Panc1 (cell line): ENCODE measurements at places on chromosomes 6 and 20.

DNA sequence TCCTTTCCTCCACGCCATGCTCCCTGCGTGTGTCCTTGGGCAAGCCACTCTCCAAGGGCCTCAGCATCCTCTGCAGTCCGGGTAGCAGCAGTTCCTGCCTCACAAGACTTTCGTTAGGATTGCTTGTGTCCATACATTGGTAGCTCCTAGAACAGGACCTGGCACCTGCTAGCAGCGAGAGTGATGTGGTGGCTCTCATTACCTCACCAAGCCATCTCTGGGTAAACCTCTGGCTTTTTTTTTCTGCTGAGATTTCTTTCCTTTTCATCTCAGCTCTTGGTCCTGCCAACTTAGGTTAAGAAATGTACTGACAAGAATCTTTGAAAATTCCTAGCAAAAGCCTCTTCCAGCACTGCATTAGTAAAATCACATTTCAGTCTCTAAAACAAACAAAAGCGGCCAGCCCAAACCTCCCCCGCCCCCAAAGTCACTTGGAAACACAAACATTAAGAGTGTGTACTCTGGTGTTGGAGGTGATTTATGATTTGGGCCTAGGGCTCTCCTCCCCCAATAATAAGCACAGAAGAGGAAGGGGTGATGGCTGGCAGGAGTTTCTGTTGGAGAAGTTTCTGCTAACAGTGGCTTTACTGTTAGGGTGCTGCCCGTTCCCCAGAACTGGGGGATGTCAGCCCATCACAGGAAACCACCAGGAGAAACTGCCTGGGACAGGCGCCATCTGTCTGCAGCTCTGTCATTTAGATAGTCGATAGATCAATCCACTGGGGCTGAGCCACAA is 199.2 kb downstream of the CD83 start:
- DNase-seq = no peak

GRCh38 chr6:160975162-160975561 is 16.4 kb upstream of the MAP3K4 start:
- DNase-seq = no peak

DNA sequence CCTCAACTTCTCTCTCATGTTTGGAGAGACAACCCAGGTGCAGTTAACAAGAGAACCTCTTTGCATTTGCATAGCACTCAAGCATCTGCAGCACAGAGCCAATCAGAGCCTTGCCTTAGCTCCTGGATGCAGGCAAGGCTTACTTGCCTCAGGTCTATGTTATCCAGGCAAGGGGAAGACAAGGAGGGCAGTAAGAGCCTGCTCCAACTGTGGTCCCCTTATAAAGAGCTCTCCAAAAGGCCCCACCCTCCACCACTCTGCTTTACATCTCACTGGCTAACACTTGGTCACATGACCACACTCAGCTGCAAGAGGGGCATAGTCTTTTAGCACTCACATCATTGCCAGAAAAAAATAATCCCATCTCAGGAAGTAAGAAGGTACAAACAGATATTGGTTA is 540.0 kb downstream of the PTPRT start:
- no peak for DNase-seq

GRCh38 chr6:89045576-89045975 is 35.0 kb upstream of the PNRC1 start:
- DNase-seq = no peak

GRCh38 chr6:83413068-83413467 is 17.8 kb downstream of the ME1 start:
- no peak for DNase-seq

- no peak for DNase-seq
Observed at GRCh38 chr20:62669249-62669648, 26.9 kb downstream of the SLCO4A1 start.

- DNase-seq = no peak
Observed at GRCh38 chr6:55918639-55919038, 43.2 kb upstream of the BMP5 start.

- no peak for DNase-seq
Observed at GRCh38 chr20:40668449-40669228, 20.4 kb downstream of the MAFB start.

GRCh38 chr6:112511441-112511840 is 164.3 kb downstream of the RFPL4B start:
- DNase-seq = no peak

DNA sequence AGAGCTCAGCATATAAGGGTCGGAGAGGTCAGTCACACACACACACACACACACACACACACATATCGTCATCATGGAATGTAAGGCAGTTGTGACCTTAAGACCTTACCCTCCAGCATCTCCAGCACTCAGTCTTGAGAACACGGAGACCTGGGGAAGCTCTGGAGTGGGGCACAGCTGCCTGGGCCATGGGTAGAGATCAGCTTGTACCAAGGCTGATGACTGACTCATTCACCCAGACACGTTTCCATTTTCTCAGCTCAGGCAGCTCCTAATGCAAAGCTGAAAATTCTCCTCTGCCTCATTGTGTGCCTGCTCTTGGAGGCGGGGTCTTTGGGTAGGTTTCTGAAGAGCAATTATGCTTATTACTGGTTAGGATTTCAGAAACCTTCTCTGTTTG is 38.3 kb upstream of the PDYN start:
- no peak for DNase-seq

DNA sequence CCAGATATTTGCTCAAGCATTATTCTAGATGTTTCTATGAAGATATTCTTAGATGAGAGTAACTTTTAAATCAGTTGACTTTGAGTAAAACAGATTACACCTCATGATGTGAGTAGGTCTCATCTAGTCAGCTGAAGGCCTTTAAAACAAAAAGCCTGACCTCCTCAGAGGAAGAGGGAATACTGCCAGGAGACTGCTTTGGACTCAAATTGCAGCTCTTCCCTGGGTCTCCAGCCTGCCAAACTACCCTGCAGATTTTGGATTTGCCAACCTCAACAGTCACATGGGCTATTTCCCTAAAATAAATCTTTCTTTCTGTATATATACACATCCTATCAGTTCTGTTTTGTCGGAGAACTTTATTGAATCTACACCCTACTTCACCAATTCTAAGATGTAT is 182.5 kb upstream of the TENT5A start:
- no peak for DNase-seq
